ENCODE measurements at places on chromosomes 3 and 15.
A peak's percentile ranks its signal among the peaks of the same experiment; 100 is the strongest.

DNA sequence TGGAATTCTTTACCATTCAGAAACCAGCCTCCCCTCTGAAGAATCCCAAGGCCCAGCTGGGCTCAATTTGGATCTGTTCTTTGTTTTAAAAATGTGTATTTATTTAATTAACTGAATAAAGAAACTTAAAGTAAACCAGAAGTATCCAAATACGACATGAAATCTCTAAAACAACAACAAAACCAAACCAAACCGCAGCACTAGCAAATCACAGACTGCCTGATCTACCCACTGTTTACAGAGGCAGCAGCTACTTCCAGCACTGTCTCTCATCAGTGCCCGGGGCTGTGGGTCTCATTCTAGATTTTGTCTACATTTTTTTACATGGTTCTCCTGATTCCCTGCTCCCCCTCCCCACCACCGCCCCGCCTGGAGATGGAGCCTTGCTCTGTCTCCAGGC, 2.3 kb downstream of the FLNB start:
- no peak for DNase-seq

- DNase-seq, result no peak
Observed at GRCh38 chr15:74789171-74789631, 7.3 kb downstream of the CSK start.

- DNase-seq, result peak; percentile 49
Observed at GRCh38 chr15:82140886-82141285, 95.1 kb upstream of the MEX3B start.

GRCh38 chr15:100170291-100171210, 171.2 kb downstream of the ADAMTS17 start:
- no peak for DNase-seq

DNA sequence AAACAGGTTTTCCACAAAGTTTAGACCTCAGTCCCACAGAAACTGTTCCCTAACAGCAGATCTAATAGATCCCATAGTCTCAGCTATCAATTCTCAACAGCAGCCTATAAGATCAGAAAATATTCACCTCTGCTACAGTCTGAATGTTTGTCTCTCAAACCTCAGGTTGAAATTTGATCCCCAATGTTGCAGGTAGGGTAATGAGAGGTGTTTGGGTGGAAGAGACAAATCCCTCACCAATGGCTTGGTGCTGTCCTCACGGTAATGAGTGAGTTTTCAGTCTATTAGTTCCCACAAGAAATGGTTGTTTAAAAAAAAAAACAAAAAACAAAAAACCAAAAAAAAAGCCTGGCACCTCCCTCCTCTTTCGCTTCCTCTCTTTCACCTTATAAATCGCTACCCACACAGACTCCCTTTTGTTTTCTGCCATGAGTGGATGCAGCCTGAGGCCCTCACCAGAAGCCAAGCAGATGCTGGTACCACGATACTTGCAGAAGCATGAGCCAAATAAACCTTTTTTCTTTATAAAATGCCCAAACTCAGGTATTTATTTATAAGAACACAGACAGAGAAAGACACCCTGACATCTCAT, 14.2 kb downstream of the ZNF280D start:
- no peak for DNase-seq

- no peak for DNase-seq
Observed at GRCh38 chr15:101544613-101544945, 55.1 kb upstream of the PCSK6 start.

DNA sequence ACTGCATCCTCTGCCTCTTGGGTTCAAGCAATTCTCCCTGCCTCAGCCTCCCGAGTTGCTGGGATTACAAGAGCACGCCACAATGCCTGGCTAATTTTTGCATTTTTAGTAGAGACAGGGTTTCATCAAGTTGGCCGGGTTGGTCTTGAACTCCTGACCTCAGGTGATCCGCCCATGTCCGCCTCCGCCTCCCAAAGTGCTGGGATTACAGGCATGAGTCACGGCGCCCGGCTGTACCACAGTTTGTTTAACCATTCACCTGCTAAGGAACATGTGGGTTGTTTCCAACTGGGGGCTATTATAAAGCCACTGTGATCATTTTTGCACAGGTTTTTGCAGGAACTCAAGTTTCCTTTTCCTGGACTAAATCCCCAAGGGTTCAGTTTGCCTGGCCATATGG, 123.2 kb upstream of the RAP2B start:
- no peak for DNase-seq

DNA sequence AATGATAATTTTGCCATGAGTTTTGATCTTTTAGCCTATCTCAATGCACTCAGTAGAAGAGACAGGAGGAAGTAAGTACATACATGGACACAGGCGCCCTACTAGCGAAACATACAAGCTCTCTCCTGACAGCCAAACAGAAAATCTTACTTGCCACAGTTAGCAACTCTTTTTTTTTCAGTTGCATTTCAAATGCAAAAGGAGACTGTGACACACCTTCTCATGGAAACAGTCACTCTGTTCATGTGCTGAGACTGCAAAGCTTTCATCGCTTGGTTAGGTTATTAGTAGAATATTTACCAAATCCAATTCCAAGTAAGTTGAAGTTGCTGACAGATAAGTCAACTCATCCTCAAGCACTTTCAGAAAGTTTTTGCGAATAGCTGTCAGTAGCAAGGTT, 223.3 kb downstream of the FOXP1 start:
- no peak for DNase-seq

- no peak for DNase-seq
Observed at GRCh38 chr15:48940508-48940907, 23.2 kb downstream of the SHC4 start.

- DNase-seq, result no peak
Observed at GRCh38 chr3:127955728-127956127, 40.7 kb downstream of the KBTBD12 start.

DNA sequence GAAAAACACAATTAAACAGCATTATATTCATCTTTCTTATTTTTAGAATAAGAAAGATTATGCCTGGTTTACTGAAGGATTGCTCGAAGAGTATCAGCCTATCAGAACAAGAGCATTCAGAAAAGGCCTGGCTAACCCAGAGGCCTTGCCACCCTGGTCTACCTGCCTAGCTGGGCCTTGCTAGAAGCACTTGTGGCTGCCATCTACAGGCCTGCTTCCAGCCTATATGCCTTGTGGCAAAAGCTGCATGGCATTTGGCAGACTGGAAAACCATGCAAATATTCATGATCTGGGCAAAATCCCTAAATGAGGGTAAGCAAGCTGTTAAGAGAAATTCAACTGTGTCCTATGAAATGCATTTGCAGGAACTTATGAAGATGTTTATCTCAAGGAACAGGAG, 9.3 kb upstream of the ATP13A4 start:
- peak; percentile 37 for DNase-seq

DNA sequence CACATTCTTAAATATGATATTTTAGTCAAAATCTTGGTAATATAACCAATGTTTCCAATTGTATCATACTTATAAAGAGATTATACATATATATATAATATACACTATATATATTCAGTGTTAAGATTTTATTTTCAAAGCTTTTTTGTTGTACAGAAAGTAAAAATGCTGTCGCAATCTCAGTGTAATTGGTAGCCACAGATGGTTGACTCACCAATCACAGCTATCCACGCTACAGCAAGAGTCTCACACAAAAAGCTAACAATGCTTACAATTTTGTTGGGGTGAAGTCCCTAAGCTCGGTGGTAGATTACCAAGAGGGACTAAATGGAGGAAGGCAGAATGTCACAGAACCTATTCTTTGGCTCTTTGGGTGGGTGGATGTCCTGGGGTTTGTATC, 16.9 kb upstream of the CFAP161 start:
- DNase-seq, result no peak

DNA sequence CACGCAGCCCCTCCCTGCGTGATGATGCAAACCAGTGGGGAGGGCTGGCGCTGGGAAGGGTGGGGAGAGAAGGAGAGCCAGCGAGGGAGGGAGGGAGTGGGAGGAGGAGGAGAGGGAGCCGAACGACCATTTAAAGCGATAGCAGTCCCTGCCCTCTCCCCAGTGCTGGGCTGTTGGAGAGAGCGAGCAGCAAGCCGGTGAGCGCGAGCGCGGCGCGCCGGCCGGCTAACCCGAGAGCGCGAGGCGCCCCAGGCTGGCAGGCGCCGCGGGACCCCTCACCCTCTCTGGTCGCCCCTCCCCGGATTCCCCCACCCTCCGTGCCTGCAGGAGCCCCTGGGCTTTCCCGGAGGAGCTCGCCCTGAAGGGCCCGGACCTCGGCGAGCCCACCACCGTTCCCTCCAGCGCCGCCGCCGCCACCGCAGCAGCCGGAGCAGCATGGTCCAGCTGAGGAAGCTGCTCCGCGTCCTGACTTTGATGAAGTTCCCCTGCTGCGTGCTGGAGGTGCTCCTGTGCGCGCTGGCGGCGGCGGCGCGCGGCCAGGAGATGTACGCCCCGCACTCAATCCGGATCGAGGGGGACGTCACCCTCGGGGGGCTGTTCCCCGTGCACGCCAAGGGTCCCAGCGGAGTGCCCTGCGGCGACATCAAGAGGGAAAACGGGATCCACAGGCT, at the start of gene GRM7:
GRM7 (plus strand) TSS at position 162 of the 671 bp plus-strand sequence.
- DNase-seq, result no peak

DNA sequence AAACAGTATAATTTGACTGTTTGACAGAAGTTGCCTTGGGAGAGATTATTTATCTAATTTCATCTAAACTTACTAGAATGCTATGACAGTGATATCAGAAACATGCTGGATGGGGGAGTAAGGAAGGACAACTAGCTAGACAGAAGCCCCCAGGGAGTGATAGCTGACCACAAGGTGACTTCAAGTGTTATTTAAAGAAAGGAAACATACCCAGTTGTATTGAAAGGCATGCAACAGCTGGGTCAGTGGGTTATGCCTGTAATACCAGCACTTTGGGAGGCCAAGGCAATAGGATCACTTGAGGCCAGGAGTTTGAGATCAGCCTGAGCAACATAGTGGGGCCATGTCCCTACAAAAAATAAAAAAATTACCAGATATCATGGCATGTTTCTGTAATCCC, 69.6 kb downstream of the SLC49A4 start:
- no peak for DNase-seq

DNA sequence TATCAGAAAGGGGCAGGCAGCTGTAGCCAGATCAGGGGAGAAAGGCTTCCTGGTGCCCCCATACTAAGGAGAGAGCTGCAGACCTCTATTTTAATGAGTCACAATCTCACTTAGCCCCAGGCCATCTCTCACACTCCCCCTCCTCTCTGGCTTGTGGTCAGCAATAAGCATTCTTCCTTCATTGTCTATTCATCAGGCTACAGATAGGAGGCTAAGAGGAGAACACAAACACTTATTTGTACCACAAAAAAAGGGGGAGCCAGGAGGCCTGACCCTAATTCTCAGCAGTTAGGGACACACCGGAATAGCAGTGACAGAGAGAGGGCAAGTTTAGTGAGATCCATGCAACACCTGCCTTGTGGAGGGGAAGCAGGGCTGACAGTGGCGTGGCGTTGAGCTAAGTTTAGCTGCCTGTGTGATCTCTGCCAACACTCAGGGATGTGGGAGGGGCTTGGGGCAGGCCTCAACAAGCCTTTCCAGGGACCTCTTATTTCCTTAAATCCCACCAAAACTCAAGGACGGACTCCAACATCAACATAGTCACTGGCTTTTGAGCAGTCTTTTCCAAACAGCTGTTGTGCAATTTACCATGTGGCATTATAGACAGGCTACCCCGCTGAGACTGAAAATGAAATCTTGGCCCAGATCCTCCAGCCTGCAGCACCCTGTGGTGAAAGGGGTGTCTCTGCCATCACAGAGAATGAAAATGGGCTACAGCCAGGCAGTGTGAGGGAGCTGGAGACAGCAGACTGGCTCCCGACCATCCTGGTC, 191.9 kb upstream of the TSC22D2 start:
- peak; percentile 44 for DNase-seq

DNA sequence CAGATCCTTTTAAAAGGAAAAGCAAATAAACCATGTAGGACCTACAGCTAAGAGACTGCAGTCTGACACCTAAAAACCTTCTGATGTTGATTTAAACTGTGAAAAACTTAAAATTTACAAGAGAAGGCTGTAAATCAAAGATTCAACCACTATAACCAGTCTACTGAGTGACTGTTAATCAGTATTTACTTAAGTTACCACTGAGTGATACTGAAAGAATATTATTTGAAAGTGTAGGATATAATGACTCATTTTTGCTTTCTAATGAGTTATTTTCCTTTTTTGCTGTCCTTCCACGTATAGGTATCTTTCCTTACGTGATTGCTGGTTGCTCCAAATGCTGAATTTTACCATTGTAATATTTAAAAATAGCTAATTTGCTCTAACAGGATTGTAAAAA, 44.6 kb downstream of the RFX7 start:
- DNase-seq, result no peak

- no peak for DNase-seq
Observed at GRCh38 chr15:75531041-75531450, 48.1 kb downstream of the PTPN9 start.

DNA sequence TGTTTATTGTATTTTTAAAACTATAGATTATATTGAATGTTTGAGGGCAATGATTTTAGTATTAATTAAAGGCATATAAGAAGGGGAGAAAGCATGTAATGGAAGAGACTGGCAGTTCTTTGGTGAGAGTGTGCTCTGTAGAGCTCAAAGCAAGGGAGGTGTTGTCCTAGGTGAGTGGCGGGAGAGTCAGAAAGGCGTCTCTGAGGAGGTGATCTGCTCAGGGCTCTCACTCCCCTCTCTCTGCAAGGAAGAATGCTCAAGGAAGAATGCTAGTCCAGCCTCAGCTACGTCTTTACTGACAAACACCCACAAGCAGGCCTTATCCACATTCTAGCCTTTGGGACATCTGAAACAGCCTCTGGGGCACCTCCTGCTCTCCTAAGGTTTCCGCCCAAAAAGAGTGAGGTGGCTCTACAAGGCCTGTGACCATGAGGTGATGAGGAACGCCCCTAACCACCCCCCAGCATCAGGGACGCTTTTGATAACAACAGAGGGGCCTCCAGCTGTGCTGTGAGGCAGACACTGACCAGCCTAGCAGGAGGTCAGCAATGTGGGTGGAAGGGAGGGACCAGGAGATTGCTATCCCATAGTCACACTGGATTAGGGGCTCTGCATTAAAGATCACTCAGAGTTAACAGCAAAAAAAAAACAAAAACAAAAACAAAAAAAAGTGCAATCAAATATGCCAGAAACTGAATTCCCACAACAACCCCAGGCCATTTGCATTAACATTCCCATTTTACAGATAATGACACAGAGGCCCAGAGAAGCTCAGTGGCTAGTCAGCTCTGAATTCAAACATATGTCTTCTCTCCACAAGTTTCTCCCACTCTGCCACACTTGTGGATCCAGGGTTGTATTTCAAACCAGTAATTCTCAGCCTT, 202.2 kb upstream of the CTNNB1 start:
- DNase-seq, result no peak

GRCh38 chr15:98000249-98001203, 40.0 kb downstream of the ARRDC4 start:
- DNase-seq, result no peak

DNA sequence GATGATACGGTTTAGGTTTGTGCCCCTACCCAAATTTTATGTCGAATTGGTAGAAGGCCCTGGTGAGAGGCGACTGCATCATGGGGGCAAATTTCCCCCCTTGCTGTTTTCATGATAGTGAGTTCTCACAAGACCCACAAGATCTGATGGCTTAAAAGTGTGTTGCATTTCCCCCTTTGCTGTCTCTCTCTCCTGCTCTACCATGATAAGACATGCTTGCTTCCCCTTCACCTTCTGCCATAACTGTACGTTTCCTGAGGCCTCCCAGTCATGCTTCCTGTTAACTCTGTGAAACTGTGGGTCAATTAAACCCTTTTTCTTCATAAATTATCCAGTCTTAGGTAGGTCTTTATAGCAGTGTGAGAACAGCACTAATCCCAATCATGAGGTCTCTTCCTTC, 381.2 kb downstream of the RSL24D1 start:
- no peak for DNase-seq

GRCh38 chr3:159513444-159513843, 475.2 kb upstream of the IL12A start:
- DNase-seq, result no peak

- no peak for DNase-seq
Observed at GRCh38 chr15:22981051-22981840, 1.1 kb upstream of the CYFIP1 start.

- no peak for DNase-seq
Observed at GRCh38 chr15:85408270-85408746, 27.9 kb downstream of the AKAP13 start.
